ENCODE measurements at places on chromosomes 4 and X.

DNA sequence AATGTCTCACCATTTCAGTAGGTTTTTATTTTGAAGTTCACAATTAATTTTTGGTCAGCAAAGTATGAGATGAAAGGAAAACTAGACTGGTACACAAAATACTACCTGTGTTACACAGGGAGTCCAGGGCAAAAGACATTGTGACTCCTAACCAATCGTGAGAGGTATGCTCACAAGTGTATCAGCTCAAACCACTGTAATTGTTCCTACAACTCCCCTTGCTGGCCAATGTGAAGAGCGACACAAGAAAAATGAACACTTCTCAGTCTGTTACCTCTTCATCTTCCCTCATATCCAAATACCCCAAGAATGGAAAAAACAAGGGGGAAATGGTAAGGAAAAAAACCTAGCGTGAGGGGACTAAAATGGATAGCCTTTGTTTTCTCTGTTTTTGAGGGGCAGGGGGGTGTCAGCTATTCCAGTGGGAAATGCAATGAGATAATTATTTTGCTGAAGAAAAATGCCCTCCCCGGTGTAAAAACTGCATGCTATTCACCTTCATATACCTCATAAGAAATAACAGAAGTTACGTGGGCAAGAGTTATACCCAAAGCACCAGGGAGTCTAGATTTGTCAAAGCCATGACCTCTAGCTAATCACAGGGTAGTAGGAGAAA lies 30.6 kb upstream of the NSUN7 start:
- peak overlapping the region; percentile 54 for H3K27ac ChIP-seq
- H3K4me1 ChIP-seq: no peaks in the 10 kb centered on the region
- H3K27me3 ChIP-seq: no peaks in the 10 kb centered on the region
- no peaks in the 10 kb centered on the region for H3K36me3 ChIP-seq
- H3K4me3 ChIP-seq: no peak overlapping the region

DNA sequence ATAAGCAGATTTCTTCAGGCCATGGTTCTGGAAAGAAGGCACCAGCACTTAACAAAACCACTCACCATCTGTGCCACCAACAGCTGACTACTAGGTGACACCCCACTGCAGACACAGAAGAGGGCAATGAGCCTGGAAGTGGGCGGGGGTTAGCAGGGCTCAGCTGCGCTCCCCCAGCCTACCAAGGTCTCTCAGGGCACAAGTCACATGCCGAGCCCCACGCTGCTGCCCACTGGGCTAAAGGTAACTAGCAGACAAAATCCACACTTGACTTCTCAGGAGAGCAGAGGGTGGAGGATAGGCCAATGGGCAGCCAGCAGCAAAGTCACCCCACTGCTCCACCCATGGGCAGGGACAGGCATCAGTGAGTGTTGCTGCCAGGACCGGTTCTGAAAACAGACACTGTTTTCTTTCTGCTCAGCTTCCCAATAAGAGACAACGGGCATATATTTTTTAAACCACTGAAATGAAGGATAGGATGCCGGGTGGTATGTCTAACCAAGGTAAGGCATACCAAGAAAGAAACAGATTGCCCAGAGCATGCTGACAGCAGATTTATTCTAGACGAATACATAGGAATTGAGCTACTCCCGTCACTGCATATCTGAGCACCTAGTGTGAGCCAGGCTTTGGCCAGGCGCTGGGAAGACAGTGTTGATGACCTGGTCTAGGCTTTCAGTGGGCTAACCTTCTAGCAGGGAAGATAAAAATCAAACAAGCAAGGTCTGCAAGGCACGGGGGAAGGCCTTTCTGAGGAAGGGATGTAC lies 20.1 kb downstream of the ACSL1 start:
- peak overlapping the region; percentile 57 for H3K27ac ChIP-seq
- no peaks in the 10 kb centered on the region for H3K36me3 ChIP-seq
- no peaks in the 10 kb centered on the region for H3K27me3 ChIP-seq
- H3K4me1 ChIP-seq: peaks cover under 1% of the 10 kb centered on the region

GRCh38 chr4:110484767-110485166 lies 8.8 kb downstream of the ENPEP start:
- no peak overlapping the region for H3K4me3 ChIP-seq
- no peaks in the 10 kb centered on the region for H3K36me3 ChIP-seq
- no peak for DNase-seq

DNA sequence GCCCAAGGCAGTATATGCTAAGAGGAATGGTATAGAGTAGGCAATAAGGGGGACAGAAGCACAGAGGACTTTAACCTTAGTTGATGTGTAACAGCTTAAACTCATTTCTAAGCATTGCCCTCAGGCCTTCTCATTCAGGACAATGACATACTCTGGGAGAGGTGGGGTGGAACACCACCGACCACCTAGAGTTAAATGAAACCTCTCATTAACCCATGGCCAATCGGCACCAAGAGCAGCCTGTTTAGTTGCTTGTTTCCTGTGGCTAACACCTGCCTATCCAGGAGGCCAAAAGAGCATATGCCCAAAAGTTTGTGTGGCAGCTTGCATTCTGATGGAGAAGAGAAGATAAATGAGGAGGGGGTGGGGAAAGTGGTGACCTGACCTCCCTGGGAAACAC lies 88.7 kb upstream of the PLAC1 start:
- no peaks in the 10 kb centered on the region for H3K27me3 ChIP-seq
- H3K4me3 ChIP-seq: no peak overlapping the region
- DNase-seq: no peak
- H3K27ac ChIP-seq: no peak overlapping the region

- peak overlapping the region; percentile 91 for H3K4me3 ChIP-seq
- no peaks in the 10 kb centered on the region for H3K36me3 ChIP-seq
- DNase-seq: no peak
- peaks cover 11% of the 10 kb centered on the region for H3K27me3 ChIP-seq
- no peaks in the 10 kb centered on the region for H3K4me1 ChIP-seq
Measured at GRCh38 chr4:121950680-121951520, 960 bp downstream of the TRPC3 start.

DNA sequence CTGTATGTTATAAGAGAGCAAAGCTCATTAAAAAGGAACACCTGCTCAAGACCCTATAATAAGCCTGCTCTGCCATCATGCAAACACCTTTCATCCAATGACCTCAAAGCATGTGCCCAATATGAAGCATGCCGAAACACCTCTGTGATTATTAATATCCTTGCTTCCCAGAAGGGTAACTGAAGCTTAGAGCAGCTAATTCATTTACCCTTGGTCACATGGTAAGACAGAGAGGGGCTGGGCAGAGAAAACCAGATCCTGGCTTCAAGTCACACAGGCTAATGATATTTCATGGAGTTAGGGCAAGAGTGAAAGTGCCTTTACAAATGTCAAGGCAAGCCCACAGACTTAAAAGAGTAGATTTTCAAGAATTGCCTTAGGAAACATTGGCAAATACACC lies 5.6 kb downstream of the AMOT start:
- no peaks in the 10 kb centered on the region for H3K36me3 ChIP-seq
- no peak for DNase-seq
- no peak overlapping the region for H3K4me3 ChIP-seq
- no peaks in the 10 kb centered on the region for H3K4me1 ChIP-seq
- H3K27me3 ChIP-seq: peaks cover 32% of the 10 kb centered on the region

DNA sequence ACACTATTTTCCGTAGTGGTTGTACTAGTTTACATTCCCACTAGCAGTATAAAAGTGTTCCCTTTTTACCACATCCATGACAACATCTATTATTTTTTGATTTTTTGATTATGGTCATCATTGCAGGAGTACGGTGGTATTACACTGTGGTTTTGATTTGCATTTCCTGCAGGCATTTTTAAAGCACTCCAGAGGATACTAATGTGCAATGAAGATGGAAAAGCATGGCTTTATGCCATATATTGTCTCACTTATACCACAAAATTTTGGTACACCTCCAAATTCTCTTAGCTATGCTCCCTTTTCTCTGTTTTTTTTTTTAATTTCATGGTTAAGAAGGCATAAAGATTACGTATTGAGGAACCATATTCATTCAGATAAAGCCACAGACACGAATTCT lies 35.1 kb upstream of the NPY2R start:
- H3K27me3 ChIP-seq: no peaks in the 10 kb centered on the region
- no peak for DNase-seq
- no peaks in the 10 kb centered on the region for H3K4me1 ChIP-seq
- no peaks in the 10 kb centered on the region for H3K36me3 ChIP-seq
- no peak overlapping the region for H3K27ac ChIP-seq

All from breast epithelium (tissue), 4 donors.